ENCODE measurements at places on chromosomes 12 and 14.

GRCh38 chr12:11744410-11744801, 94.9 kb downstream of the ETV6 start:
- DNase-seq: no peak

- DNase-seq: no peak
Observed at GRCh38 chr14:31228533-31228932, 20.9 kb upstream of the HECTD1 start.

DNA sequence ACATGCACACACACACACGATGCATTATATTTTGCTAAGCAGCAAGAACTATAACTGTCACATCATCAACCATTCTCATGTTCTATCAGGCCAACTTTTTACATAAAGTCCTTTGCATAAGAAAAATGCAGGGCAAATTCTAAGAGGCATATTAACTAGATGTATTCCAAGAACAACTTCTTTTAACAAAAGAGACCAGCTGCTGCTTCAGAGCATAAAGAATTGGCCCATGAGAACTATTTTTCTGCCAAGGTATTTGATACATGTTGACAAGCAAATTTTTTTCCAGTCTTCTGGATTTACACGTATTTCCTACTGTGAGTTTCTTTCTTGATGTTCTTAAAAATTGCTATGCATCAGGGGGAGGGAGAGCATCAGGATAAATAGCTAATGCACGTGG, 27.2 kb downstream of the GLT8D2 start:
- DNase-seq: no peak

DNA sequence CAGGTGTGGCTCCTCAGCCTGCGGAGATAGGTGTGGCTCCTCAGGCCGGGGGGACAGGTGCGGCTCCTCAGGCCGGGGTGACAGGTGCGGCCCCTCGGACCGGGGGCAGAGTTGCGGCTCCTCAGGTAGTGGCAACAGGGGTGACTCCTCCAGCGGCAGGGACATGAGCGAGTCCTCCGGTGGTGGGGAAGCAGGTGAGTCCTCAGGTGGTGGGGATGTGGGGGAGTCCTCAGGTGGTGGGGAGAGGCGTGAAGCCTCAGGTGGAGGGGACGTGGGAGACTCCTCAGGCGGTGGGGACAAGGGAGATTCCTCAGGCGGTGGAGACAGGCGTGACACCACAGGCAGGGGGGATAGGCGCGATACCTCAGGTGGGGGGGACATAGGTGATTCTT, 9.2 kb downstream of the KMT2D start:
- DNase-seq: no peak

DNA sequence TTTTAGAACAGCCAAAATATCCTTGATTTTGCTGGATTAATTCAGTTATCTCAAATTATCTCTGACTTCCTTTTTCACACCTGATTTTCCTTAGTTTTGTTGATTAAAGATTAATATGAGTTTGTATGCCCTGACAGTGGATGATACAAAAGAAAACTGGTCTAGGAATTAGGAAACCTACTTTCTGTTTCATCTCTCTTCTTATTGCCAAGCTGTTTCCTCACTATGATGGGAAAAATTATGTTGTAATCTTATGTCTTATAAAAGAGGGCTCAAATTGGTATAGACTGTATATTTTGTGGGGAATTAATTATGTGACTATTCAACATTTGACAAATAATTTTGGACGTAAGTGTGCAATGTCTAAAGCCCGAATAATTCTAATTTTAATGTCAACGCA, 271.6 kb downstream of the FBXL14 start:
- no peak for DNase-seq

DNA sequence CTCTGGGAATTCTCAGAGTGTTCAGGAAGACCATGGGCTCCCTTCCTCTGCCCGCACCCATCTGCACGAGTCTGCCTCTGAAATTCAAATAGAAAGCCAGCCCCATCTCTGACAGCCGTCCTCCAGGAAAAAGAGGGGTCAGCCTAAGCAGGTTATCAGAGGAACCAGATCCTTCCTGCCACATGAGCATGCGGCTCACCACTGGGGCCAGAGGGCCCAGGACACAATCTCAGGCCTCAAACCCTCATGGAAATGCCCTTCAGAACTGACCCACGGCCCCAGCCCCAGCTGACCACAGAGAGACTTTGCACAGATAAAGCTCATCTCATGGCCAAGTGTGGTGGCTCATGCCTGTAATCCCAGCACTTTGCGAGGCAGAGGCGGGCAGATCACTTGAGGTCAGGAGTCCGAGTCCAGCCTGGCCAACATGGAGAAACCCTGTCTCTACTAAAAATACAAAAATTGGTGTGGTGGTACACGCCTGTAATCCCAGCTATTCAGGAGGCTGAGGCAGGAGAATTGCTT, 23.2 kb downstream of the PXN start:
- no peak for DNase-seq

GRCh38 chr12:68267892-68268396, 14.5 kb upstream of the IL22 start:
- no peak for DNase-seq

GRCh38 chr12:12529783-12530421, 32.8 kb downstream of the DUSP16 start:
- DNase-seq: no peak

DNA sequence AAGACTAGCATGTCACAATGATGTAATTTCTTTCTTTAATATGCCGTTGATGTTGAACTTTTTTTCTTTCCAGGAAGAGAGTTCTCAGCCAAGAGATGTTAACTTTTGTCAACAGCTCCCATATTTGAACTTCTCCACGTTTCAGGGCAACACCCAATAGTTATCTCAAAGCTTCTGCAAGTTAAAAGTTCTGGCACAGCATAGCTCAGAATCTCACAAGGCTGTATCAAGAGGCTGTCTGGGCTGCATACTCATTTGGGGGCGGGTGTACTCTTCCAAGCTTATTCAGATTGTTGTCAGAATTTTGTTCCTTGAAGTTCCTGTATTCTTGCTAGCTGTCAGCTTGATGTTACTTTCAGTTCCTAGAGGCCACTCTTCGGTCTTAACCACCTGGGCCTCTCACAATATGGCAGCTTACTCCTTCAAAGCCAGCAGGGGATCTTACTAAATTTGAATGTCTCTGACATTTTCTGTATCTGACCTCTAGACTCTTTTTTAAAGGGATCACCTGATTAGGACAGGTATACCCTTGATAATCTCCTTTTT, 38.9 kb downstream of the KCNC2 start:
- DNase-seq: no peak

DNA sequence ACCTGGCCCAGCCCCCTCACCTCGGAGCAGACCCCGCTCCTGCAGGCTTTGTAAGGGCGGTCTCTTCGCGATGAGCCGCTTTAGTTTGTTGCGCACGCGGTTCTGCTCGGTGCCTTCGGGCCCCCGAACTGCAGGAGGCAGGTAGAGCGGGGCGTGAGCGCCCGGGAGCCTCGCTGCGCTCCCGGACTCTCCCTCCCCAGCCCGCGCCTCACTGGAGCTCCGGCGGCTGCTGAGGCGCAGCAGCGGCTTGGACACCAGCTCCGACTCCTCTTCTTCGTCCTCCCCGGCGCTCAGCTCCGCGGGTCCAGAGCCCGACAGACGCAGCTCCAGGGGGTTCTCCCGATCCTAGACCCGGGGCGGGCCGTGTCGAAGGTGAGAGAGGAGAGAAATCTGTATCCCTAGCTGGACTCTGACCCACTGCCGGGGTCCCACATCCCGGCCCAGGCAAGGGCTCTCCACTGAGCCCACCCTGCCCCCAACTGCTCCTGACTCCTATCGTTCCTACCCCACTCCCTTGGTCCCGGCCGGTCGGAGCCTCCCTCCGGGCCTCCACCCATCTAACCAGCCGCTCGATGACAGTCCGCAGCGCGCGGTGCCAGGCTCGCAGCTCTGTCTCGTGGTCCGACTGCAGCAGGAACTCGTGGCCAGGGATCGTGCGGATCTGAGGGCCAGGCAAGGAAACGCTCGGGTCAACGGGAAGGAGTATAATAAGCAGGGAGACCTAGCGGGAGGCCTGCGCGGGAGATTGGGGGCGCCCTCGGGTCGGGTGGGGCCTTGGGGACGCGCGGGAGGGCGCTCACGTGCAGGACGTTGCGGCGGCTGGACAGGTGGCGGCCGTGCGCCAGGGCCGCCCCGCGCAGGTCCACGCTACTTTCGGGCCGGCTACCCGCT, 4.2 kb downstream of the ARHGAP9 start:
- no peak for DNase-seq

Data from NCI-H1694 treated with DMSO at 0.1 percent for 48 hours (cell line).